ENCODE measurements at places on chromosomes 2 and 18.

- DNase-seq: no peak
Observed at GRCh38 chr2:98455494-98455976, 10.9 kb downstream of the INPP4A start.

DNA sequence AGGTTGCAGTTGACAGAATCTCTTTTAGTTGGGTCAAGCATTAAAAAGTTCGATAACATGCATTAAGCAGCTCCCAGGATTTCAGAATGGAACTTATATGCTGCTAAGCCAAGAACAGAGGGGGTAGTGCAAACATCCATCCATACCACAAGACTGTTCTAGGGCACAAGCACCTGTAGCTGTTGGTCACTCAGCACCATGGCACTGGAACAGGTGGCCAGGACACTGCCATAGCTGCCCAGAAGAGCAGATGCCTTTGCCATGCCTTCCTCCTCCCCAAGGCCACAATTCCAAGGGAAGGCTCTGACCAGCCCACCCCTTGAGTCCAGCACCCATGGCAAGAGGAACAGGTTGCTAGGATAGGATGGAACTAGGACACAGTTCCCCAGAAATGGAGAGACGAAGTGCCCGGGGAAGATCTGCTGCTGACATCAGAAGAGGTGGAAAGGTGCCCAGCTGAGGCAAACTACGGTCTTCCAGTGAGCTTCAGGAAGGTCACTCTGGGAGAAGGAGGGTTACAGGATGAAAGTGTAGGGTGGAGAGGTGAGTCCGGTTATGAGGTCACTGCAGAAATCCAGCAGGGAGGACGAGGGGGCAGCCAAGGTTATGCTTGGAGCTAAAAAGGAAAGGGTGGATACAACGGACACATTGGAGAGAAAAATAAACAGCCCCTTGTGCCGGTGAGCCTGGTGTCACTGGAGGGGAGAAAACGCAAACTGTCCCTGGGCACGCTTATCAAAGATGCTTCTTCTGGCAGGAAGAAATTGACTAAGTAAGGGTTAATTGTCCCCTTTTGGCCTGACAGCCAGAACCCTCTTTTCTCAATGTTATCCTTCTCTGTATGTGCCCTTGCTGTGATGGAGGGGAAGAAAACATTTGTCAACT is 41.9 kb downstream of the C1QL2 start:
- DNase-seq: no peak

DNA sequence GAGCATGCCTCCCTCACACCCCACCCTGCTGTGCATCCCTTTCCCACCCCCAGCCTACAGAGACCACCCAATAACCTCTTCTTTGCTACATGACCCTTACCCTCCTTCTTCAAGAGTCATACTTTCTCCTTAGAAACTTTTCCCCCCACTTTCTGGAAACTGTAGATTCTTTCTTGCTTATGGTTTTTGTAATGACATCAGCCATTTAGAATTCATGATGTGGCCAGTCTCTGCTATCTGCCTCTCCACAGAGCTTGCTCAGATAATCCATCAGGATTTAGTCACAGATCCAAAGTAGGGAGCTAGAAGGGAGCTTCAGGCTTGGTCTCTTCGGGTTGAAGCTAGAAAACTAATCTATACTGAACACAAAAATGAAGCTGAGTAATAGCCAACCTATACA is 36.5 kb downstream of the GALM start:
- no peak for DNase-seq

DNA sequence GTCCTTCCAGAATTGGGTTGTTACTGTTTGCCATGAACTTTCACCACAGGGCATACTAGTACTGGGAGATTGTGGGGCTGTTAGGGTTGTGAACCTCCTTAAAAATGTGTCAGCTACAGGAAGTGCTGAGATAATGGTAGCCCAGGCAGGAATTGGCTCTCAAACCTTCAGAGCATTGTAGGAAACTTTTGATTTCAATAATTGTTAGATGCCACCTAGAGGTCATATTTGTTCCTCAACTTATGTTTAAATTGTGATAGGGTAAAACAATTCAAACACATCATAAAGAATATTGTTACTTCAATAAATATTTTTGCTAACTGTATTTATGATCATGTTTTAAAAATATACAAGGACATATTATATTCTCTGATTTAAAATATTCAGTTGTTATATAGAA is 594.6 kb downstream of the ADCYAP1 start:
- no peak for DNase-seq

DNA sequence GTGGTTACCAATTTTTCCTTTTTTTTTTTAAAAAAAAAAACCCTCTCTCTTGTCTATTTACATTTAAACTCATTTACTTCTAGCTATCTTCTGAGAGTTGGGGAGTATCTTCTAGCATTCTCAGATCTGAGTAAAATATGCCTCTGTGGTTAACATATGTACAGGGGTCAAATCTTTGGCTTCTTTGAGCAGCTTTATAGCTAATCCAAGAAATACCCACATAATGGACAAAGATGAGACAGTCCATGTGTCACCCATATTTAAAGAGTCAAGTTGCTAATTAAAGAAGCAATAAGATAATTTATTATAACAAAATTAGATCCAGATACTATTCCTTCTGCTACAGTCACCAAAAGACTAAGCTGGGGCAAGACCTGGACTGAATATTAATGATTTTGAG is 139.0 kb upstream of the HNRNPA3 start:
- no peak for DNase-seq
